ENCODE measurements at places on chromosomes 2 and 18. TPM values are rescaled to one million over a fixed set of nuclear protein-coding genes. Genes with fewer than 3 reads are reported as not detected.

The DAPL1 gene
- not detected for total RNA-seq

The INHBB gene
- 0.17 TPM for total RNA-seq

The REG3A gene
- total RNA-seq, result not detected

The CCDC141 gene
- total RNA-seq, result not detected

The AGFG1 gene
- total RNA-seq, result 187 TPM

The FAM110C gene
- total RNA-seq, result 1.2 TPM

The SERPINB5 gene
- not detected for total RNA-seq

The CPO gene
- not detected for total RNA-seq

GRCh38 chr2:128303095-128303791 lies 15.4 kb downstream of the HS6ST1 start:
- DNase-seq, result no peak

GRCh38 chr2:98903767-98904485 lies 32.1 kb downstream of the CRACDL start:
- DNase-seq, result no peak

DNA sequence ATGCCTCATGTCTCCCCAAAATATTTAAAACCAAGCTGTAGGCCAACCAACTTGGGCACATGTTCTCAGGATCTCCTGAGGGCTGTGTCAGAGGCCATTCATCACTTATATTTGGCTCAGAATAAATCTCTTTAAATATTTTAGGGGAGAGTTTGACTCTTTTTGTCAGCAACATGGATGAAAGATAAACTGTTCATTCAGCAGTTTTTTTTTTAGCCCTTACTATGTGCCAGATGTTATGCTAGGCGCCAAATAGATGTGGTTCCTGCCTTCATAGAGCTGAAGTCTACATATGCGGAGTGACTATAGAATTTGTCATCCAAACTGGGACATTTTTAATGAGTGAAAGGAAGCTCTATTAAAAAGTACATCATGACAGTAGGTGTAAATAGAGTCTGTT lies 42.5 kb upstream of the TWSG1 start:
- no peak for DNase-seq

- DNase-seq, result no peak
Observed at GRCh38 chr18:22279741-22280452, 110.5 kb downstream of the GATA6 start.

GRCh38 chr2:120357768-120358167 lies 11.8 kb downstream of the INHBB start:
- DNase-seq, result no peak

- DNase-seq, result no peak
Observed at GRCh38 chr2:12884713-12885282, 168.1 kb downstream of the TRIB2 start.

DNA sequence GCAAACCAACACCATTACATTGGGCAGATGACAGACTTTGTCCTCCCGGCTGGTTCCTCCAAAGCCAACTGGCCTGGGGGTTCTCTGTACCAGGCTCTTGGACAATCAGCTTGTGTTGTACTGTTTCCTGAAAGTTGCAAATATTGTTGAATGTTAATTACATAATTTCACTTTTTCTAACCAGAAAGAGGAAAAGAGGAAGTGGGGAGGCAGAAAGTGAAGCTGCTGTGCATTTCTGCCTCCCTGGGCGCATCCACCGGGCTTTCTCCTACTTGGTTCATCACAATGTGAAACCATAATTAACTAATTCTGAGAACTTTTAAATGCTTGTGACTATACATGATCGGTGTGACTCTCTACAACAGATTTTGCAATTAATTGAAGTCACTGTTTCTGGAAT lies 10.1 kb downstream of the TWIST2 start:
- no peak for DNase-seq

- DNase-seq, result no peak
Observed at GRCh38 chr2:96893289-96894150, 23.6 kb upstream of the SEMA4C start.

- no peak for DNase-seq
Observed at GRCh38 chr2:1480671-1481076, 67.4 kb downstream of the TPO start.

DNA sequence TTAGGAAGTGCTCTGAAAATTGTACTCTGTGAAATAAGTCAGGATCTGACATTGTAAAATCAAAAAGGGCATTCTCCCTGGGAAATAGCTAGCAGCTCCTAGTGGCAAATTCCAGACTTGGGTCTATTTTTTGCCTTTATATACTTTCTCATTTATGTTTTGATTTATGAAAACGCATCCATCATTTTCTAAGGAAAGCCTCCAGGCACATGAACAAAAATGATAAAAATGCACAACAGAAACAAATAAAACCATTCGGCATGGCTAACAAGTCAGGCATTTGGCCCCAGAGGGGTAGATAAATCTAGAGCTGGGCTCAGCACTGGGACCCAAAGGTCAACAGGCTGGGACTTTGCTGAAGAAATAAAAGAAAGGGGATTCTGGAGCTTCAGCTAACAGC lies 167.0 kb downstream of the BCL11A start:
- no peak for DNase-seq

DNA sequence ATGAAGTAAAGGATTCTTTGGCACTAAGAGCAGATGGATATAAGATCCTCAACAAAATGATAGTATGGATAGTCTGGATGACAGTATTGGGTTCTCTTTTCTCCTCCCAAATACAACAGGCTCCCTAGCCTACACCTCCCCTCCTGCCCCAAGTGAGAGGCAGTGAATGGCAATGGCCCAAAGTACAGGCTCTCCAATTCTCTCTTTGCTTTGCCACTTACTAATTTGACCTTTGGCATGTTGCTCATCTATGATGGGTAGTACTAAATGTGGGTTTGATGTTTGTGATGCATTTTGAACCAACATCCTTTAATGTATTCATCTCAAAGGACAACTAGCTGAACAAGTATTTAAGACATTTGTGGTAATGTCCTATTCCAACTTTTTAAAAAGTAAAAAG lies 65.9 kb downstream of the EIF5B start:
- DNase-seq, result peak; percentile 23

GRCh38 chr2:3823748-3824147 lies 120.4 kb downstream of the DCDC2C start:
- no peak for DNase-seq

DNA sequence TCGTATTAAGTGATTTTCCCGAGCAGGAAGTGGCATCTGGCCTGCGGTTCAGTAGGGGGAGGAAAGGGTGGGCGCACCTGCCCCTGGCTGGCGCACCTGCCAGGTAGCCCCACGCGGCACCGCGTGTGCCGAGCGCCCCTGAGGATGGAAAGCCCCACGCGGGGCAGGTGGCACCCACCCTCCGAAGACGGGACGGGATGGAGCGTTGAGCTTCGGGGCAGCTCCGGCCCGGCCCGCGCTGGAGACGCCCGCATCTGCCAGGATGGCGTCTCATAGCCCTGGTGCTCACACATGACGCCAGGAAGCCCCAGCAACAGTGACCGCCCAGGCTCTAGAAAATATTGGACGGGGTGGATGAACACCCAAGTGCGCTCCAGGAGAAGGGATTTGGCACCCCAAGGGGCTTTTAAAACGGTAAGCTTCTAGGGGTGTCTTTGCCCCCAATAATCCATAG lies 2.5 kb upstream of the NFATC1 start:
- no peak for DNase-seq

- DNase-seq, result no peak
Observed at GRCh38 chr2:161004379-161004778, 155.8 kb upstream of the TANK start.

DNA sequence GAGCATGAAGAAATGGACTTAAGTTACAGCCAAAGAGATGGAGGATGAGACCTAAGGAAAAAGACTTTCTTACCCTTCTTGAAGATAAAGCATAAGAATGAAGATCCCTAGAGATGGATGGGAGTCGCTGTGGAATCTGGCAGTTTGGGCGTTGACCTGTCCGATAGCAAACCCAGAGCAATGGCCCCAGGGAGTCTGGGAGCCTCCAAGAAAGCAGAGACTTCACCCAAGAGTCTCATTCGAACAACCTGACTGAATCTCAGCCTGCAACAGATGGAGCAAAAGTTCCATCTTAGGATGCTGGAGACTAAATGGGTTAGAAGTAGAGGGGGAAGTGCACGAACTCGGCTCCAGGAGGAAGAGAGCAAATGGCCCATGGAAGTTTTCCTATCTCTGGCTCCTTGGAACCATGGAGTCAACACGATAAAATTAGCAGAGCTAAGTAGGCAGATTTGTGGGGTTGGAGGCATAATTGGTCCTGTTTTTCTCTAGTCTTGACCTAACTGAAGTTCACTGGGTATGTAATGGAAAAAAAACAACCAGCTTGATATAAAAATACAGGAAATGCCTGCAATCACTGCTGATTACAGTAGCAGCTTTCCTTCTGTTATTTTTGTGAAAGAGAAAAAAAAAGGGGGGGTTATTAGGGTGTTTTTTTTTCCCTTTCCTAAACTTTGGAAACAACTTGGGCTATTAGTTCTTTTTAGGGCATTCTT lies 178.4 kb upstream of the EPAS1 start:
- DNase-seq, result no peak

- DNase-seq, result no peak
Observed at GRCh38 chr18:56662502-56662901, 11.3 kb downstream of the WDR7 start.

DNA sequence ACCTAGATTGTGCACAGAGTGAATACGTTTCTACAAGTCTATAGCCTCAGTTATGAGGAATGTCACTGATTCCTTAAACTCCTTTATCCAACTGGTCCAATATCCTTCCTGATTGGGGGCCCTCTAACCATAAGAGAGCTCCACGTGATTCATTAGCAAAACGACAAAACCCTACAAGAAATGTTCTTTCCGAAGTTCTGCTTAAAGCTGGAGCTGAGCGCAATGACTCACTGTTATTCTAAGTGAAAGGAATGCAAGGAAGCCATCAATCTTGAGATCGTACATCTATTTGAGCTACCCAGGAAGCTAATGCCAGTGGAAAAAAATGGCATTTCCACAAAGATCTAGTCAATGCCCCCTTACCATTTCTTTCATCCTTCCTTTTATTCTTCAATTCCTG lies 354.9 kb upstream of the CDH20 start:
- DNase-seq, result no peak

DNA sequence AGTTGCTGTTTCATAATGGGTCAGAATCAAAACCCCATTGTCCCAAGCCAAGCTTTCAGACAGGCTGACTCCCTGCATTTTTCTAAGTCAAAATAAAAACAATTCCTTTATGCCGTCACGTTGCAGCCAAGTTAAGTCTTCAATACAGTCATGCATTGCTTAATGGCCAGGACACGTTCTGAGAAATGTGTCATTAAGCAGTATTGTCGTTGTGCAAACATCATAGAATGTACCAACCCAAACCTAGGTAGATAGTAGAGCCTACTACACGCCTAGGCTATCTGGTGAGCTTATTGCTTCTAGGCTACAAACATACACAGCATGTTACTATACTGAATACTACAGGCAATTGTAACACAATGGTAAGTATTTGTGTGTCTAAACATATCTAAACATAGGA lies 160.4 kb upstream of the FOSL2 start:
- DNase-seq, result no peak

DNA sequence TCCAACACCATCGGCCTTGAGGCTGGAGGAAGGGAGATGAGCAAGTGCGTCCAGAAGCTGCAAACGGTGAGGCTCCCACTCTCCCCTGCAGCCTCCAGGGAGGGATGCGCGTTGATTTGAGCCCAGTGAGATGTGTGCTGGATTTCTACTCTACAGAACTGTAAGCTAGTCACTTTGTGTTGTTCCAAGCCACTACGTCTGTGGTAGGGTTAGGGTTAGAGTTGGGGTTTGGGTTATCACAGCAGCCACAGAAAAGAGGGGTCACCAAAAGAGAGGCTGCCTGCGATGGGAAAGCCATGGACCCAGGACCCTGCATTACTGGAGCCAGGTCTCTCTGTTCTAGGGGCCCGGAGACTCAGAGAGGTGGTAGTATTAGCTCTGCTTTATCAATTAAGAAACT lies 94.5 kb downstream of the KCNF1 start:
- no peak for DNase-seq

- DNase-seq, result no peak
Observed at GRCh38 chr2:241363426-241363825, 7.3 kb downstream of the FARP2 start.

DNA sequence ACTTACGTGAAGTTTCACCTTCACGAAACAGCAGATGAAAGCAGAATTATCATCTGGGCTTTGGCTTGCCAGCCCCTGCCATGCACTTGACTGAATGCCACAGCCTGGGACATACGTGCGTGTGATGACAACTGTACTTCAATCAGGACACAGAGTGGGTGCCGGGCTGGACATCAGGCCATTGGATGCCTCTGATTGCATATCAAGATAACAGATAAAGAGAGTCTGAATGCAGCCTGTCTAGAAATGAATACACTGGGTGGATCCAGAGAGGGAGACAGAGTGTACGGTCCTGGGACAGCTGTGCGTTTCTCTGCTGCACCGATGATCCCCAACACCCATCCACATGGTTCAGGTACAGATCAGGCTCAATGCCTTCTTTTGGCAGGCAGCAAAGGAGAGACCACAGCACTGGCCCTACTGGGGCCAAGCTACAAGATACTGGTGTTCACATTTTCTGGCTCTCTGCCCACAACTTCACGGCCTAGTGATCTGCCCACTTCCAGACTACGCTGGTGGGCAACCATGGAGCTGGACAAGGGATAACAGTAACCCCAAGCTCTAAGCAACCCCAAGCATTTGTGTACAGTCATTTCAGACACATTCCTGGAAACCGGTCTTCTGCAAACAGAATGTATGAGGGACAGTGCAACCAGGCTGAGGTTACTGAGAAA lies 35.6 kb downstream of the FBLN7 start:
- peak; percentile 13 for DNase-seq

GRCh38 chr2:149767516-149767974 lies 180.0 kb upstream of the MMADHC start:
- no peak for DNase-seq

DNA sequence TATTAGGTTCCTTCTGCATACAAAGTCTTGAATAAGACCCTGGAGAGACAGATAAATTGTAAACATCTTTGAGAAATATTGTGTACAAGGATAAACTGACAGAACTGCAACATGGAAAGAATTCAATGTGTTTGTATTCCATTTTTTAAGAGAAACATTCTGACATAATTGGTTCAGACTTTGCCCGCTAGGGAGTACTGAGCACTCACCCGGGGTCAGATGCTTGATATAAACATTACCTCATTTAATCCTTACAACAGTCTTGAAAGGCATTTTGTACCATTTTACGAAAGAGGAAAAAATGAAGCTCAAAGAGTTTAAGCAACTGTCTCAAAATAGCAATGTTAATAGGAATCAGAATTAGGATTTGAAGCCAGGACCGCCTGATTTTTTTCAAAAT lies 416.7 kb upstream of the CRIM1 start:
- no peak for DNase-seq

- DNase-seq, result no peak
Observed at GRCh38 chr2:46537046-46537445, 57.7 kb downstream of the TMEM247 start.

- no peak for DNase-seq
Observed at GRCh38 chr2:142952793-142953494, 75.5 kb downstream of the KYNU start.

- DNase-seq, result no peak
Observed at GRCh38 chr18:23539911-23540525, 36.7 kb downstream of the RMC1 start.

- DNase-seq, result no peak
Observed at GRCh38 chr18:34977838-34978532, 63.2 kb upstream of the MAPRE2 start.

All from HepG2 (cell line).